ENCODE measurements at places on chromosomes 2 and 18. TPM values are rescaled to one million over a fixed set of nuclear protein-coding genes. Genes with fewer than 3 reads are reported as not detected.

- DNase-seq = no peak
- no peaks in the 10 kb centered on the region for H3K36me3 ChIP-seq
- no peak overlapping the region for H3K27ac ChIP-seq
- H3K4me1 ChIP-seq = no peaks in the 10 kb centered on the region
- no peak overlapping the region for H3K4me3 ChIP-seq
- 0 out of 2 replicates have a peak, but pooled peaks cover 2% of the 10 kb centered on the region for H3K27me3 ChIP-seq
These were observed 76.9 kb downstream of the TWIST2 start for GRCh38 chr2:238924796-238925195.

- H3K4me3 ChIP-seq = no peak overlapping the region
- peaks cover 3% of the 10 kb centered on the region for H3K27me3 ChIP-seq
- H3K27ac ChIP-seq = no peak overlapping the region
- DNase-seq = no peak
- H3K36me3 ChIP-seq = no peaks in the 10 kb centered on the region
These were observed 28.6 kb downstream of the MARCO start for GRCh38 chr2:118970396-118971135.

DNA sequence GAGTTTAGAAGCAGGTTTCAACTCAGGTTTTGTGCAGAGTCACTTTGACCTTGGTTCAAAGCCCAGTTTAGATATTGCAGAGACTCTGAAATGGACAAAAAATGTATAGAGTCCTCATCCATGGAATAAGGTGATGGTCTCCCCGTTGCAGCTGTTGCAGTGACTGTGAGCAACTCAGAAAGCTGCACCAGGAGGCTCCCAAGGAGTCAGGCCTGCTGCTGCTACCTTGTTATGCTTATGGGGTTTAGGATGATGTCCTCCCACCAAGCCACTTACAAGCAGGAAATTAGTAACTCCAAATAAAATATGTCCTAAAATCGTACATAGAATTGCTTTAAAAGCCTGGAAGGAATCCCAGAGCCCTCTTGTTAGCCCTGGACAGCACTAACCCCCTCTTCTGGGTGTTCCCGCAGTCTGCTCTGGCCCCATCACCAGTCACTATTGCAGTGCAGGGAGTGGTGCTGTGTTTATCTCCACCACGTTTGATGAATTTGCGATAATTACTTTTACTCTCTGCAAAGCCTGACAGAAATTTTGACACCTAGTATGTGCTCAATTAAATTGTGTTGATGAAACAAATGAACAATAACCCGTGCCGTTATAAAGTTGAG is 189.0 kb downstream of the CNTNAP5 start:
- no peak for DNase-seq
- no peaks in the 10 kb centered on the region for H3K4me1 ChIP-seq
- no peak overlapping the region for H3K4me3 ChIP-seq
- H3K36me3 ChIP-seq = no peaks in the 10 kb centered on the region
- H3K27ac ChIP-seq = no peak overlapping the region
- no peaks in the 10 kb centered on the region for H3K27me3 ChIP-seq

DNA sequence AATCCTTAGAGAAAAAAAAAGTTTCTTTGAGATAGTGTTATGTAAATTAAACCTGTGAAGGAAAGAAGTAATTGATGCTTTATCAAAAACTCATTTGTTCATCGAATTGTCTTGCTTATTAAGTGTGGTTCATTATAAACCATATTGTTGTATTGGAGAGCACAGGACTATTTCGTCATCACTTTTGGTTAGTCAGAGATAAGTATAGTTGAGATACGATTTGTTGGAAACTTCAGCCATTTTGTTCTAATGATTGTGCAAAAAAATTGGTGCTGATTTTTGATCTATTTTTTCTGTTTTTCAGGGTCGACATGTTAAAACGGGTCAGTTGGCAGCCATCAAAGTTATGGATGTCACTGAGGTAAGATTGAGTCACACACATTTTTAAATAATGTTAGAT is 92.9 kb downstream of the MAP4K4 start:
- no peaks in the 10 kb centered on the region for H3K36me3 ChIP-seq
- no peaks in the 10 kb centered on the region for H3K4me1 ChIP-seq
- H3K4me3 ChIP-seq = no peak overlapping the region
- H3K27ac ChIP-seq = no peak overlapping the region
- no peaks in the 10 kb centered on the region for H3K27me3 ChIP-seq

GRCh38 chr2:136015699-136016098 is 30.3 kb upstream of the DARS1 start:
- no peaks in the 10 kb centered on the region for H3K36me3 ChIP-seq
- no peak overlapping the region for H3K27ac ChIP-seq
- H3K4me3 ChIP-seq = no peak overlapping the region
- peaks cover 8% of the 10 kb centered on the region for H3K4me1 ChIP-seq
- no peaks in the 10 kb centered on the region for H3K27me3 ChIP-seq

DNA sequence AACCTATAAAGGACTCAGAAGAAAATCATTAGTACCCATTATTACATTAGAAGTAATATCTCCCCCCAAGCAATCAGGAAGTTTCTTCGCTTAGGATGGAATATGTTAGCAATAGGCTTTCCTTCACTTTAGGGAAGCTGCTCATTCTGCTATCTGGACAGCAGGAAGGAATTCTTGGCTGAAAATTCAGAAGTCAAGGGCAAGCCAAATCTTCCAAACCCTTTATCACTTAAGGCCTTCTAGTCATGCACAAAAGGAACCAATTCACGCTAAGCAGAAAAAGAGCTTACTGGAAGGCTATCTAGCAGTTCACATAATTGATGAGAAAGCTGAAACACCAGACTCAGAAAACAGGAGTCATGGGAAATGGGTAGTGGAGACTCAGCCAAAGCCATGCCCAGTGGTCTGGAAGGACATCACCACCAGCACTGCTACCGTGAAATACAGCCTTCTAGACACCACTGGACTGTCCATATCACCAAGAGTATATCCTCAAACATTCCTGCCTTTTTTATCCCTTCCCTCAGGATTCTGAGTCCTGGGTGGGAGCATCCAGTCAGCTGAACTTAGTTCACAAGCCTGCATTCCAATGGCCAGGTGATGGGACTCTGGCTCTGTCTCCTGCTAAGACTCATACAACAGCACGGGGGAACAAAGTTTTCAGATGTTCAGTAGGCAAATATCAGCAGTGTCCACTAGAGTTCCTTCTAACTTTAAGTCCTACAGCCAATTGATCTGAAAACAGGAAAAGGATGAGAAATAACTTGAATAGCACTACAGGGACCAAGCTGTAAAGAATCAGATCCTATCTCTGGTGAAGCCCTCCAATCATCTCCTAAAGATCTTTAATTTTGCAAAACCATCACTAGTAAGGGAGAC is 14.8 kb upstream of the ADAM17 start:
- no peaks in the 10 kb centered on the region for H3K27me3 ChIP-seq
- H3K36me3 ChIP-seq = no peaks in the 10 kb centered on the region

GRCh38 chr18:36900466-36900865 is 71.5 kb downstream of the KIAA1328 start:
- no peak for DNase-seq
- H3K27ac ChIP-seq = no peak overlapping the region
- no peaks in the 10 kb centered on the region for H3K4me1 ChIP-seq
- no peaks in the 10 kb centered on the region for H3K27me3 ChIP-seq
- H3K4me3 ChIP-seq = no peak overlapping the region

DNA sequence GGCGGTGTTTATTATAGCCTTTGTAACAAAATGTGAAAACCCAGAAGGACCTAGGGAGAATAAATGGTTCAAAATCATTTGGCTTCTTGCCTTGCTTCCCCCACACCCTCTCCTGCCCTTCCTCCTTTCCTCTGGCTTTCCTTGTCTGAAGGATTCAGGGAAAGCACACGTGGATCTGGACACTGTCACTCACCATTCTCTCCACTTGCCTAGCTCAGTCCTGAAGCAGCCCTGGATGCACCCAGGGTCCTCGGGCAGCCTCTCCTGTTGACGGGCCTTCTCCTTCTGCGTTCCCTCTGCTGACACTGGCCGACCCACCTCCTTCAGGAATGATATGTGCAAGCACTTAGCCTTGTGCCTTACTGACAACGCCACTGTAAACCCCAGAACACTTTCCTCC is 68.4 kb downstream of the FAM210A start:
- no peaks in the 10 kb centered on the region for H3K27me3 ChIP-seq
- no peaks in the 10 kb centered on the region for H3K36me3 ChIP-seq
- H3K4me3 ChIP-seq = no peak overlapping the region
- no peak overlapping the region for H3K27ac ChIP-seq
- H3K4me1 ChIP-seq = no peaks in the 10 kb centered on the region
- no peak for DNase-seq

GRCh38 chr18:74454279-74454751 is 2.8 kb downstream of the DIPK1C start:
- DNase-seq = no peak
- H3K4me3 ChIP-seq = no peak overlapping the region
- no peaks in the 10 kb centered on the region for H3K36me3 ChIP-seq
- H3K27me3 ChIP-seq = peaks cover 6% of the 10 kb centered on the region
- no peaks in the 10 kb centered on the region for H3K4me1 ChIP-seq
- H3K27ac ChIP-seq = no peak overlapping the region

DNA sequence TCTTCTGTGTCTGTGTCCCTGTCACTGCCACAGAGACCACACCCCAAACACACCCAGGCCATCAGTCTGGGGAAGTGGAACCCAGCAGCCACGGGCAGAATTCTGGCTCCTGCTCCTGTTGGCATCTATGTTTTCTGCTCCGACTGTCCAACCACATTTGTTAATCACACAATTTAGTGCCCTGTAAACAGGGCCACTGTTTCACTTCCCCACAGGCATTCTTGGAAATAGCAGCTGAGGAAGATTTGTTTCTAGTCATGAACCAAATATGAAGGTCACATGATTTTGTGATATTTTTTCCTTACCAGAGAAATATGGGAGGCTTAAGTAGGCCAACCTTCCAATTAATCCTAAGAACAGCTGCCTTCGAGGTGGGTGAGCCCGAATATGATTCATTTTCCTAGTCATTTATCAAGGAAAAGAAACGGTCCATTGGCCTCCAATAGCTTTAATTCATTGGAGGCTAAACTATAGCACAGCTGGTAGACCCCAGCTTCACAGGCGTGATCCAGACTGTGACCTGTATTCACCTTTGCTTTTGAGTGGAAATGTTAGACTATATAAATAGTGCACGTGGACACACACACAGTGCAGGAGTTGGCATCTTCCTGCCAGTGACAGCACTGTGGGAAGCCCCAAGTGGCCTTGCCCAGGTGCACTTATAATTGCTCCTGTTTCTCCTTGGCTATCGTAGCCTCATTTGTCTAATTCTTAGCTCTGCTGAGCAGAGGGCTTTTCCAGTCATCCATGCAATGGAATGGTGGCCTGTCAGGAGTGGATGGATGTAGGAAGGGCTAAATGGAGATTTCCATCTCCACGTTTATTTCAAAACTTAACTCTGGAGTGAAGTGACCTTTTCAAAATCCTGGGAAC is 267.9 kb downstream of the LPIN1 start:
- DNase-seq = no peak
- H3K27me3 ChIP-seq = no peaks in the 10 kb centered on the region
- H3K36me3 ChIP-seq = peaks cover 10% of the 10 kb centered on the region

GRCh38 chr2:118309946-118310680 is 221.8 kb downstream of the INSIG2 start:
- no peaks in the 10 kb centered on the region for H3K27me3 ChIP-seq
- H3K4me3 ChIP-seq = peak overlapping the region; percentile 40
- no peak for DNase-seq
- no peaks in the 10 kb centered on the region for H3K36me3 ChIP-seq

DNA sequence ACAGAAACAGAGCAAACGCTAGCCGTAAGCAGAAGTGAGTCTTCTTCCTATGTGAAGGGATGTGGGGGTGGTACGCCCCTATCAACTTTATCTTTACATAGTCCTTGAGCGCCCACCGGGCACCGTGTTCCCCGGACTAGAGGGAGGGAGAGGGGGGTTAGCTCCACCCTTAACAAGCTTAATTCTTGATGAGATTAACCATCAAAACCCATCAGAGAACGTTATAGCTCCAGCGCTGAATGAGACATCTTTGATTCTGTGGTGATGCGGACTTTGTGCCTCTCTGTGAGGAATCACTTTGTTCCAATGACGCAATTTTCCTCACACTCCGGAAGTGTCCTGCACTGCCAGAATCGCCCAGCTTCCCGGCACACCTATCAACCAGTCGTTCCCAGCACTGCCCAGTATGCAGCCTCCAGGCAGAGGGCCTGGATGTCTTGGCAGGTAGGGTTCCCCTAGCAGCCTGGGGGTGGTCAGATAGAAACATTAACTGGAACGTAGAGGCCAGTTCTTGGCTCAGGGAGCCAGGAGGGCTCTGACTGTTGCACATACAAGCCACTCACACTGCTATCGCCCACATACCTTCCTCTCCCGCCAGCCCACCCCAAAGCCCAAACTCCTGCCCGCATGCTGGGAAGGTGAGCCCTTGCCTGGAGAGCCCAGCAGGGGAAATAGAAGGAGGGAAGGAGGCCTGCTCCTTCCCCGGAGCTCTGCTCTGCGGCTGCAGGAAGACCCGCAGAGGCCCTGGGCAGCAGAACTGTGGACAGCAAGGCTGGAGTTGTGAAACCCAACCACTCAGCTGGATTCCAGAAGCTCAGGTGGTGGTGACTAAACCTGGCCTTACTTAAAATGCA is 1.9 kb upstream of the ODC1 start:
- H3K4me3 ChIP-seq = peak overlapping the region; percentile 75
- no peaks in the 10 kb centered on the region for H3K27me3 ChIP-seq
- no peaks in the 10 kb centered on the region for H3K36me3 ChIP-seq
- DNase-seq = no peak
- H3K4me1 ChIP-seq = peaks cover 9% of the 10 kb centered on the region
- no peak overlapping the region for H3K27ac ChIP-seq

DNA sequence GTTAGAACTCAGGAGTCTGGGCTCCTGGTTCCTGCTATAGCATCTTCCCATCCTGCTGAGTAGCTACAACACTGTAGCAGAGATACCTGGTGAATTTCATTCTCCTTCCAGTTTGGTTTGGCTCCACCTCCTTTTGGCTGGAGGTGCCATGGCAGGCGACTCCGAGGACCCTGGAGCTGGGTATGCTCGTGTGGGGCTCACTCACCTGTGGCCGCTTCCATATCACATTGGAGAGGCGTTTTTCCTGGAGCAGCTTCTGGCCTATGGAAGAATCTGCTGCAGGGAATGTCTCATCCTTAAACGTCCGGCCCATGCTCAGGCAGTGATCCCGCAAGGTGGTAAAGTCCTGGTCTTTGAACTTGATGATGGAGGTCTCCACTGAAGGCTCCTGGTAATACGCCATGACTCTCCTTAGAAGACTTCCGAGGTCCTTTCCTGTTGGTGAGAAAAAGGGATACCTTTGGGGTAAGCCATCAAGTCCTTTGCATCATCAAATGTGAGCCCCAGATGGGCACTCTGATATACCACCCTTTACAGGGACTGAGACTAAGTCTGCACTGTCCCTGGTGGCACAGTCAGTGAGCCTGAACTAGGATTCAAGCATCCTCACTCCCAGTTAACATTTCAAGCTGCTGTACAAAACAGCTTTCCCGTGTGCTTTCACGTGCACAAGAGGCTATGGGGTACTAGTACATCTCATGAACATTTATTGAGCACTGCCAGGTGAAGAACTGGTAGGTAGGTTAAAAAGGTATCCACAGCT is 20.1 kb downstream of the CAPN13 start:
- no peak overlapping the region for H3K27ac ChIP-seq
- DNase-seq = no peak
- no peaks in the 10 kb centered on the region for H3K4me1 ChIP-seq
- H3K4me3 ChIP-seq = no peak overlapping the region

GRCh38 chr2:190678444-190679162 is 29.7 kb downstream of the NAB1 start:
- DNase-seq = peak; percentile 86
- peaks cover 57% of the 10 kb centered on the region for H3K4me1 ChIP-seq
- H3K36me3 ChIP-seq = no peaks in the 10 kb centered on the region
- no peaks in the 10 kb centered on the region for H3K27me3 ChIP-seq
- peak overlapping the region; percentile 87 for H3K27ac ChIP-seq

Gene C2orf68
- total RNA-seq = 31.5 TPM

Gene GAL3ST2
- total RNA-seq = 0.48 TPM

Gene MAP4K4
- 19.8 TPM for total RNA-seq

Gene G6PC2
- total RNA-seq = not detected

Data from GM12878 (cell line).